ENCODE measurements at places on chromosomes 12 and 14.

- peak; percentile 19 for DNase-seq
Measured at GRCh38 chr12:15562263-15562662, 226.9 kb downstream of the EPS8 start.

DNA sequence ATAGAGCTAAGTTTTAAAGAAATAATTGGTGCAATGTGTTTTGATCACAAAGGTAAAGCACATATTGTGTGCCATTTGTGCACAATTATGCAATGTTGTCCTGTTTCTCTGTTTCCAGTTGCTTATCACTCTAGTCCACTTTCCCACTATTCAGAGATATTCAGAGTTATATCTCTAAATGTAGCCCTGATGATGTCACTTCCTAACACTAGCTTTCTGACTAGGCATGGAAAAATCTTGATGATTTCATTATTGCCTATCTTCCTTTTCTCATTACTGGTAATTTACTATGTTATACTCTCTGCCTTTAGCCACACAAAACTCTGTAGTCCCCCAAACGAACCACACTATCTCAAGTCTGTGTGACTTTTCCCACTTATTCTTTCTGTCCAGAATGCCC lies 221.2 kb downstream of the TRHDE start:
- no peak for DNase-seq

DNA sequence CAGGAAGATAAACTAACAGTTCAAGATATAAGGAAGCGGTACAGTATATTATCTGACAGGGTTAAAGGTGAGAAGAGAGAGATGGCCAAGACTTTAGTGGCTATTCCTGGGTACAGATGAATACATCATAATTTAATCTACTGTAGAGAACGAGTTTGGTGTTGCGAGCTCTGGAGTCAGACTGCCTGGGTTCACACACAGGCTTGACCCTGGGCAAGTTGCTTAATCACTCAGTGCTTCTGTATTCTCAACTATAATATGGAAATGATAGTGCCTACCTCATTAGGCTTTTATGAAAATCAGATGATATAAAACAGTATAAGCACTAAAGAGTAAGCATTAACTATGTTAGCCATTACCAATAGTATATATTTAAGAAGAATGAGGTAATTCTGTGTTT lies 3.5 kb downstream of the PPM1H start:
- no peak for DNase-seq

DNA sequence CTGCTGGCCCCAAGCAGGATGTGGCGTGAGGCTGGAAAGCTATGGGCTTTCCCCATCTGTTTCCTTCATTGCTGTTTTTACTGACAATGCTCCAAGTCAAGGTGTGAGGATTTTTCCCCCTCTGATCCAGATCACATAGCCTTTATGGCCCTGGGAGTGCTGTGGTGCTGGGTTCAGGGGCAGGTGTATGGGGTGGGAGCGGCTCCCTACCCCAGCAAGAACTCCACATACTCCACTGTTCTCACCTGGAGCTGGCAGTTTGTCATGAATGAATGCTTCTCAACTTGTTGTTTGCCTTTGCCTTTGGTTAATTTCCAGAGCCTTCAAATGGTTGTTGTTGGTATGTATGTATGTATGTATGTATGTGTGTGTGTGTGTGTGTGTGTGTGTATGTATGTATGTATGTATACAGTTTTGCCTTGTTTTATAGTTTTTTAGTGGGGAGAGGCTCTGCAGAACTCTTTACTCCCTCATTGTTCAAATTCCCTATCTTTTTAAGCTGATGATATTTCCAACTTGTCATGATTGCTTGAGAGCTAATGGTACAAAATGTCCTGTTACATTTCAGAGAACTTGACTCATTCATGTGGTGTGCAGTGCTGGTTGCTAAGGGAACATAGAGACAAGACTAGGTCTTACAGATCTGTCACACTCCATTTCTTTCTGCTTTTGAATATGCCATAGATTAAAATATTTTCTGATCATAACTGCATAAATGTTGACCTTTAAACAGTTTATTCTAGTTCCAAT lies 36.6 kb upstream of the ASPG start:
- DNase-seq = no peak

DNA sequence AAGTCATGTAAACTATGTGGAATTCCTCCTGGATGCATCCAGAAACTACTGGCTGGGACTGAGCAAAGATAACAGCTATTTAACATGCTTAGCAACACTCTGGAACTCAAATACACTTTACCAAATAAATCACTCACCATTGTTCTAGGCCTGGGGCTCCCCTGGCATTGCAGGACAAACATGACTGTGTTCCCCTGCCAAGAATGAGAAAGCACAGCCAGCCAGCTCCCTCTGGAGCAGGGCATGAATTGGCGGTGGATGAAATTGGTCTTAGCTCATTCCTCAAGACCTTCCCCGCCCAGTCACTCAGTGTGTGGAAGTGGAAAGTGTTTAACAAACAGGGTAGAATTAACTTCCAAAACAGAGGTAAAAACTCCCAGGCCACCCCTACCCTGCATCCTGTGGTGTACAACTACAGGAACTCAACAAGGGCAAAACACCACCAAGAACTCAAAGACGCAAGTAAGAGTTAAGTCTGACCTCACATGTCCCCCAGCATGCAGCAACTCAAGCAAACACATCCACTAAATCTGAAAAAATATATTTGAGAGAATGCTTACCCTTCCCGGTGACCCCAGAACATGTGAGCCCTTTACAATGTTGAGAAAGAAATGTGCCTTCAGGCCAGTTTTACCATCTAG lies 58.4 kb upstream of the BDKRB2 start:
- no peak for DNase-seq

GRCh38 chr12:81992461-81992860 lies 233.3 kb upstream of the PPFIA2 start:
- DNase-seq = peak; percentile 34

DNA sequence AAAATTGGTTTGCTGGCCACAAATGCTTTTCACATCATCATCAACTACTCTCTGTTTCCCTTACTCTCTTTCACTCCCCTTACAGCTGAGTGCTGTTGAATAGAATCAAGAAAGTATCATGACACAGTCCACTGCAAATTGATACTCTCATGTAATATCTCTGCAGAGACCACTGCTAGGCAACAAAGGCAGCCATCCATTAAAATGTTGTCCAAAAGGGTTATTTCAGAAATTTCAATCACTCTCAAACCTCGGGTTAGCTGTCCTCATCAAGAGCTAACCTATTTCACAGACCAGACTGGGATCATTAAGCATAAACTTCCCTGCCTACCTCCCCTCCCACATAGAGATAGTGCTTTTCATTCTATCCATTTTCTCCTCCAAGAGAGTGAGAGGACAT lies 186.7 kb downstream of the PLCZ1 start:
- DNase-seq = no peak

DNA sequence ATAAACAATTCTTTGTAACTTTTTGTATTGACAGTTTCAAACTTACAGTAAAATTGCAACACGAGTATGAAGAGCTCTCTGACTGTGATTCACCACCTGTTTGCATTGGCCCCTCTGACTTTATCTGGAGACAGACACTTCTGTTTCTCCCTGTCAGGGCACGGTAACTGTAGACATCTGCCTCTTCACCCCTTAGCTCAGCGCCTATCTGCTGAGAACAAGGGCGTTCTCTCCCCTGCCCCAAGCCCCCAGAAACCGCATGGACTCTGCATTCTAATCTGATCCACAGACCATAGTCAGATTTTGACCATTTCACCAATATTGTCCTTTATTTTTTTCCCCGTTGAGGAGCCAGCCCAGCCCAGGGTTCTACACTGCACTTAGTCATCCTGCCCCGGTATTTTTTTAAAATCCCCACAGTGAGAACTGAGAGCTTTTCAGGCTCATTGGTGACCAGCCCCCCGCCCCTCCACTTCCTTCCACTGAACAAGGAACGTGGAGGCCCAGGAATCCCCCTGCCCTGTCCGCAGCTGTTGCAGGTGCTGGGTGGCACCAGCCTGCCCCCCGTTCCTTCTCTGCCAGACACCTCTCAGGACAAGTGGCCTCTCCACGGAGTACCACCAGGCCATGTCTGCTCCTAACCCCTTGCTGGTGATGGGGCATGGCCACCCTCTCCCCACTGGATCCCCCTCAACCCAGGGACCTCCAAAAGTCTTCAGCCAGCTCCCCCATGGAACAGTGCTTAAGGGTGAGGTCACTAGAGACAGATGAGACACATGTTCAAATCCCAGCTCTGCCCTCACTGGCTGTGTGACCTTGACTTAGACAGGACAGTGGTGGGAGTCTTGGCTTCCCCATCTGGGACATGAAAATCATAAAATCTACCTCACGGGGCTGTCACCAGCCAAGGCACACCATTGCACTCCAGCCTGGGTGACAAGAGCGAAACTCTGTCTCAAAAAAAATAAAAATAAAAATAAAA lies 11.2 kb downstream of the RHOF start:
- DNase-seq = peak; percentile 60

GRCh38 chr14:72892879-72893635 lies 844 bp downstream of the DPF3 start:
- DNase-seq = peak; percentile 26

DNA sequence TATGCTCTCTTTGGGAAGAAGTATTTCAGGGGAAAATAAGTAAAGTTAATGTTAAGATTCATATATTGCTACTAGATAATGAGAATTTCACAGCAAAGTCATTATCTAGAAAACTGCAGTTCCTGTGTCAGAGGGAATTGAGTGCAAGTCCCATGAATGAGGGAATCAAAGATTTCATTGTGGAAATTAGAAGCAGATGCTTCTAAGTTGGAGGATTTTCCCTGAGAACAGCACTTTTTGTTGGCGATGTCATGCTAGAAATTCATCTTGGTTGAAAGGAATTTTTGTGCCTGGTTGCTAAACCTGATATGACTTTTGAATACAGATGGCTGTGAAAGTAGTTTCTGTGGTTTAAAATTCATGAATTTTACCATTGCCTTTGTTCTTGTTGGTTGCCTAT lies 25.6 kb downstream of the FRMD6 start:
- no peak for DNase-seq

- DNase-seq = no peak
Measured at GRCh38 chr14:22976620-22977433, 5.5 kb downstream of the AJUBA start.

- DNase-seq = no peak
Measured at GRCh38 chr12:14473707-14474287, 93.9 kb downstream of the PLBD1 start.

DNA sequence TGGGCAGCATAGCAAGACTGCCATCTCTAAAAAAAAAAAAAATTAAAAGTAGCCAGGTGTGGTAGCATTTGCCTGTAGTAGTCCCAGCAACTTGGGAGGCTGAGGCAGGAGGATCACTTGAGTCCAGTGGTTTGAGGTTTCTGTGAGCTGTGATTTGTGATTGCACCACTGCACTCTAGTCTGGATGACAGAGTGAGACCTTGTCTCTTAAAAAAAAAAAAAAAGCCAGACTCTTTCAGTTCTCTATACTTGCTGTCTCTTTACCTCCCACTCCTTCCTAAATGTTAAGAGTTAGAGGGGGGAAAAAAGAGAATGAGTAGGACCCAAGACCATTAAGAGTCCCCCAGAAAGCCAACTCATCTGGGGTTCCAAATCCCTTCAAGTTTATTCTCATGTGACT lies 17.8 kb downstream of the EIF2S1 start:
- no peak for DNase-seq

GRCh38 chr14:68451696-68452373 lies 341.0 kb downstream of the ZFP36L1 start:
- DNase-seq = no peak

GRCh38 chr12:43309959-43310358 lies 242.0 kb downstream of the ADAMTS20 start:
- DNase-seq = no peak

DNA sequence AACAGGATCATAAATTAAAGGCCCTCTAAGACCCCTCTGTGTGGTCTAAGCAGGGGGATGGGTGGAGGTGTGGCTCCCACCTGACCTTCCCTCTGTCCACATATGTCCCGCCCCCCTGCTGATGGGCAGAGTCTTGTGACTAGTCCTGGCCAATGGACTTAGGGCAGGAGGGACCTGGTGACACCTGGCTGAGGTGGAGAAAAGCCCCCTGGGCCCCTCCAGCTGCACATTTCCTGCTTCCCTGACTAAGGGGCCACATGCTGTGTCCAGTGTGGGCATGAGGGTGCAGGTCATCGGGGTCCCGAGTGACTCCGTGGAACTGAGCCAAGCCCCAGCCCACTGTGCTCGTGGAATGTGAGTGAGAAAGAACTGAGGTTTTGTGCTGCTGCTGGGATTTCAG lies 254.7 kb downstream of the ADGRD1 start:
- DNase-seq = no peak

DNA sequence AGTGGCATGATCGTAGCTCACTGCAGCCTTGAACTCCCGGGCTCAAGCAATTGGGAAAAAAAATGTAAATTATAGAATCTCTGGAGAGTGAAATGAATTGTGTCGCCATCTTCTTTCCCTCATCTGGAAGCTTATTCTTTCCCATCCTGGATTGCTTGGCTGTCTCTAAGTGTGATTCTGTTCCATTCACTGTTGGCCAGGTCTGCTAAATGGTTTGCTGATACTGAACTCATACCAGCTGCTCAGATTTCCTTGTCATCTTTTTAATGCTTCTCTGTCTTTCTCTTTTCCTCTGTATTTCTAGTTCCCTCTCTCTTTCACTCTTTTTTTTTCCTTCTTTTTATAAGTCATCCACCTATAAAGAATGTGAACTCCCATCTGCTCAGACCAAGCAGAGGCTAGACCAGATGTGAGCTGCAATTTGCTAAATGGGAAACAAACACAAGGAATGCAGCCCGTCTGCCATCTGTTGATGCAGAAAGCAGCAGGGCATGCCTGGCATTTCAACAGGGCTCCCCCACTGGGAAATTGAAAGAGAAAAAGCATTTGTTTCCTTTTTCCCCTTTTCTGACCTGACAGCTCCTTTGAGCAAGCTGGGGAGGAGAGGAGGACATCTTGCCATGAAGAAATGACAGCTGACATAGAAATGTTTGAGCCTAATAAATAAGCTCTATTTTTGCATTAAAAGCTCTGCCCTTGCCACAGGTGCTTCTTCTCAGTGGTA lies 1823.6 kb upstream of the FLRT2 start:
- DNase-seq = no peak

GRCh38 chr14:90302529-90303303 lies 29.0 kb downstream of the NRDE2 start:
- DNase-seq = no peak

- DNase-seq = no peak
Measured at GRCh38 chr14:77224212-77224611, 42.6 kb downstream of the TMEM63C start.

DNA sequence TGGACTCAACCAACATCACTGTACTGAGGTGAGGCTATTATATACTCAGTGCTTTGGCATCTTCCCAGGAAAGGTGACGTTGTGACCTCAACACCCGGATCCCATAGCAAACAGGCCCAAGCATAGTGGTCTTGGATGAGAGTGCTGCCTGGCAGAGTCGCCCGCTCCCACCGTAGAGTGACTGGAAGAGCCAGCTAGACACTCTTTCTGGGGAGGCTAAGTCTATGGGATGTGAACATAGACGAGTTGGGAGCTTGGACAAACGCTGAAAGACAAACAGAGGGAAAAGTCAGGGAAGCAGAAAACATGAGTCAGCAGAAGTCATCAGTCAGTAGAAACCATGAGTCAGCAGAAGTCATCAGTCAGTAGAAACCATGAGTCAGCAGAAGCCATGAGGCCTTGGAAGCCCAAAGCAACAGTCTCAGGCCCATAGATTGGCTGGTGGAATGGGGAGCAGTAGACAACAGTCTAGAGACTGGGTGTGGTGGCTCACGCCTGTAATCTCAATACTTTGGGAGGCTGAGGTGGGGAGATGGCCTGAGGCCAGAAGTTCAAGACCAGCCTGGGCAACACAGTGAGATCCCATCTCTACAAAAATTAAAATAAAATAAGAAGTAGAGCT lies 66.4 kb upstream of the MAP1LC3B2 start:
- DNase-seq = no peak

Data from CD4-positive, alpha-beta T cell treated with Interleukin-10 for 1 hour (primary cell).